ENCODE measurements at places on chromosomes 13 and 19. TPM values are rescaled to one million over a fixed set of nuclear protein-coding genes. Genes with fewer than 3 reads are reported as not detected.

DNA sequence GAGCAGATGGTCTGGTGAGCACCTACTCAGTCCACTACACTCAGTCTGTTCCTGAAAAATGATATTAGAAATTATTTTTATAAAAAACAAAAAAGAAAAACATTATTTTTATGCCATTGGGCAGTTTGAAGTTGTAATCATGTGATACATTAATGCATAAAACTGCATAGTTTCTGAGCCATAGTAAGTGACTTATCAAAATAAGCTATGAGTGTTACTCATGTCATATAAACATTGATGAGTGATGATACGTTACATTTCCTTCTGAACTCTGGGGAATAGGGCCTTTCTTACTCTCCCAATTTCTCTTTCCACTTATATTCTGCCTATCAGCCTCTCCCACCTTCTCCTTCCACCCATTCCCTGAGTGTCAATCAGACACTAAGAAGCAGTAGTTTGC is 8.9 kb downstream of the ZNF805 start:
- DNase-seq: no peak
- no peak overlapping the region for H3K27ac ChIP-seq
- no peak overlapping the region for H3K4me3 ChIP-seq
- peaks cover 24% of the 10 kb centered on the region for H3K4me1 ChIP-seq
- no peaks in the 10 kb centered on the region for H3K27me3 ChIP-seq

RDH8 gene
- not detected for total RNA-seq

SHANK1 gene
- not detected for total RNA-seq

CNFN gene
- 0.35 TPM for total RNA-seq

DNA sequence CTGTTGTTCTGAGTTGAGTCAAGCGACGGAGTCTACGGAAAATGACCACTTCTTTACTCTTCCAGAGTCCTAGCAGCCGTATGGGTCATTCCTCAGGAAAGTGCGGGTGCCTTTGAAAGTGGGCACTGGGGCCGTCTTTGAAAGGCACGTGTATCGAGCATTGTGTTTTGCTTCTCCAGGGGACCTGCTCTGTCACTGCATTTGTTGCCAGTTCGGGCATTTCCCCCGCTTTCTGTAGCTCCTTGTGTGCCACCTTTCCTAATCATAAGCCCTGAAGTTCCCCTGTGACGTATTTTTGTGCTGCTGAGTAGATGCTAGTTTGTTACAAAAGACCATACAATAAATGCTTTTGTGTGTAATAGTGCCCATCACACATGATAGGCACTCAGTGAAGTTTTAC is 24.4 kb downstream of the SPATA13 start:
- H3K4me3 ChIP-seq: peak overlapping the region; percentile 48
- no peak for DNase-seq
- H3K27me3 ChIP-seq: no peaks in the 10 kb centered on the region
- H3K27ac ChIP-seq: peak overlapping the region; percentile 98

- peak; percentile 65 for DNase-seq
- peaks cover 7% of the 10 kb centered on the region for H3K27me3 ChIP-seq
- H3K36me3 ChIP-seq: no peaks in the 10 kb centered on the region
- H3K4me1 ChIP-seq: peaks cover 68% of the 10 kb centered on the region
Measured at GRCh38 chr19:4589579-4590410, 30.3 kb upstream of the SEMA6B start.

ATP8B3 gene
- 1.8 TPM for total RNA-seq

DNA sequence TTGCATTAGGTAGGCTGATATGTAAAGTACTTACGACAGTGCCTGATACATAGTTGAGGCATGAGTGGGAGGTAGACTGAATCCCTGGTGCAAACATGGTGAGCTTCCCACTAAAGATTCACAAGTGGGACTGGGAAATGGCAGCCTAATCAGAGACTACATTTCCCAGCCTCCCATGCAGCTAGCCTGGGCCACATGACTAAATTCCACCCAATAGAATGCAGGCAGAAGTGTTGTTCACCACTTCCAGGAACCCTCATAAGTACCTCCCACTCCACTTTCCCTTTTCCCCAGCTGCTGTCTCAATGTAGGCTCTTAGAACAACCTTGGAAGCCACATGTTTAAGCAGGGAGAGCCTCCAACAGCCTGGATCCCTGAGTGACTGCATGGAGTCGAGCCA is 104.9 kb downstream of the CACNA1A start:
- DNase-seq: peak; percentile 2
- H3K27ac ChIP-seq: no peak overlapping the region
- no peaks in the 10 kb centered on the region for H3K27me3 ChIP-seq

MBD3L3 gene
- not detected for total RNA-seq

DNA sequence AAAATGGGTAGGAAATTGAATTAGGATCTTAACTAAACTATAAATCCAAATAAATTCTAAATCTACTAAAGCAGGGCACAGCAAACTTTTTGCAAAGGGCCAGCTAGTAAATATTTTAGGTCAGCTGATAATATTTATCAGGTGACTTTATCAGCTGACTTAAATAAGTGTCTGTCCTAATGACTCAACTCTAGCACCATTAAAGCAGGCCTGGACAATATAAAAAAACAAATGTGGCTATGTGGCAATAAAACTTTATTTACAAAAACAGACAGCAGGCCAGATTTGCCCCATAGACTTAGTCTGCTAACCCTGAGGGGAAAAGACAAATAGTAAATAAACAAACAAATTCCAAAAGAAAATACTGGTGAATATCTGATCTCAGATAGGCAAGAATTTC is 27.7 kb upstream of the DOCK9 start:
- H3K27me3 ChIP-seq: no peaks in the 10 kb centered on the region
- H3K4me3 ChIP-seq: no peak overlapping the region
- H3K27ac ChIP-seq: no peak overlapping the region
- H3K36me3 ChIP-seq: no peaks in the 10 kb centered on the region
- H3K4me1 ChIP-seq: no peaks in the 10 kb centered on the region

DNA sequence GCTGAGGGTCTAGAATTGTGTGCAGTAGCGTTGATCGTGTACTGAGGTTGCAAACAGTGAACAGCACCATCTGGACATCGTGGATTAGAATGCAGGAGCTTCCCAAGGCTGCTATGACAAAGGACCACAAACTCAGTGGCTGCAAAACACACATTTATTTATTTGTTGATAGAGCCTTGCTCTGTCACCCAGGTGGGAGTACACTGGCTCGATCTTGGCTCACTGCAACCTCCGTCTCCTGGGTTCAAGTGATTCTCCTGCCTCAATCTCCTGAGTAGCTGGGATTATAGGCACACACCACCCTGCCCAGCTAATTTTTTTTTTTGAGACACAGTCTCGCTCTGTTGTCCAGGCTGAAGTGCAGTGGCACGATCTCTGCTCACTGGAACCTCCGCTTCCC is 2.3 kb upstream of the UHRF1 start:
- H3K27me3 ChIP-seq: no peaks in the 10 kb centered on the region
- DNase-seq: no peak
- peak overlapping the region; percentile 9 for H3K27ac ChIP-seq
- no peak overlapping the region for H3K4me3 ChIP-seq
- H3K36me3 ChIP-seq: no peaks in the 10 kb centered on the region

DNA sequence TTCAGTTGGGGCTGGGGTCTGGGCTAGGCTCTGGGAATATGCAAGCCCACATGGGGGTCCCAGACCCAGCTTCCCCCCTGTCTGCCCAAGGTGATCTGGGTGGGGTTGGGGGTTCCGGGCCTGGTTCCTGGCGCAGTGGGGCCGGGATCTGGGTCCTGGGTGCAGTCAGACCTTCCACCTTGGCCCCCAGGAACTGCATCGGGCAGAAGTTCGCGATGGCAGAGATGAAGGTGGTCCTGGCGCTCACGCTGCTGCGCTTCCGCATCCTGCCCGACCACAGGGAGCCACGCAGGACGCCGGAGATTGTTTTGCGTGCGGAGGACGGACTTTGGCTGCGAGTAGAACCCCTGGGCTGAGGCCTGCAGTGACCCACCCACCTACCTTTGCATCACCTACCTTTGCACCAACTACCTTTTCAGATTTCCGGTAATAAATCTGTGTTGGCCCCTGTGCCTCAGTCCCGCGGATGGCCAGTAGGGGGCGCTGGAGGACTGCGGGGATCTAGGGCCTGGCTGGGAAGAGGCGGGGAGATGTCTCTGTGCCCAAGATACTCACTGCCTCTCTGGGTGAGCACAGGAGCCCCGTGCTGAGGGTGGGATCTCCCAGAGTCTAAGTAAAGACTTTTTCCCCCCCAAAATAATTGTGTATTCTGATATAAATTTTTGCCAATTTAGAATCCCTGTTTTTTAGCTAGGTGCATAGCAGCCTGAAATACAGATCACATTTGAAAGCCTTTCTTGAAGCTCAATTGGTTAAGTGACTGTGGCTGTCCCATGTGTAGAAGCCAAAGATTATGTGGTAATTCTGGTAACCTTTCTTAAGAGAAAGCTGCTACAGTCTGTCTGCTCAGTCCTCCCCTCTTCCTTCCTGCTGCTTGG is 11.5 kb upstream of the CYP4F3 start:
- H3K4me1 ChIP-seq: peaks cover 7% of the 10 kb centered on the region
- H3K27ac ChIP-seq: no peak overlapping the region
- no peaks in the 10 kb centered on the region for H3K36me3 ChIP-seq
- H3K27me3 ChIP-seq: no peaks in the 10 kb centered on the region

GRCh38 chr13:99414048-99414995 is 87.0 kb upstream of the TM9SF2 start:
- no peak overlapping the region for H3K4me3 ChIP-seq
- peaks cover 27% of the 10 kb centered on the region for H3K27me3 ChIP-seq
- H3K4me1 ChIP-seq: peaks cover 19% of the 10 kb centered on the region
- H3K36me3 ChIP-seq: no peaks in the 10 kb centered on the region
- no peak for DNase-seq

CLDN10 gene
- total RNA-seq: not detected

GRCh38 chr13:39776439-39776838 is 121.0 kb downstream of the COG6 start:
- H3K4me3 ChIP-seq: no peak overlapping the region
- no peak for DNase-seq
- no peaks in the 10 kb centered on the region for H3K36me3 ChIP-seq

SLC1A5 gene
- total RNA-seq: 62.9 TPM

ZNF285 gene
- total RNA-seq: 3.2 TPM

DNA sequence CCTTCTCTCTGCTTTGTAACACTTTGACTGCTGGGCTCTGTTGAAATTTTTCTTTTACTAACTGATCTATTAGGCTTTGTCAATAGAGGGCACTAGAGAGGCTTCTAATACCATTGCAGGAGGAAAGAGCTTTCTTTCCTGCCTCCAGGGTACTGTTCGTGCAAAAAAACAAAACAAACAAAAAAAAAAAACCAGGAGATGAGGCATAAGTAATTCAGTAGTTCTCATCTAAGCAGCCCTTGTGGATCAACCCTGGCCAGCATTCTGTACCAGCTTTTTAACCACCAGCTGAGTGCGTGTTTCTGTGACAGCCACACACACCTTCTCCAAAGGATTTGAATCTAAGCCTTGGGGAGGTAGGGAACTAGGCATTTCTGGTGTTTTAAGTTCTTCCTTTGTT is 1707.6 kb upstream of the SLC10A2 start:
- H3K36me3 ChIP-seq: no peaks in the 10 kb centered on the region
- no peaks in the 10 kb centered on the region for H3K27me3 ChIP-seq
- H3K27ac ChIP-seq: no peak overlapping the region
- no peaks in the 10 kb centered on the region for H3K4me1 ChIP-seq
- H3K4me3 ChIP-seq: no peak overlapping the region

DNA sequence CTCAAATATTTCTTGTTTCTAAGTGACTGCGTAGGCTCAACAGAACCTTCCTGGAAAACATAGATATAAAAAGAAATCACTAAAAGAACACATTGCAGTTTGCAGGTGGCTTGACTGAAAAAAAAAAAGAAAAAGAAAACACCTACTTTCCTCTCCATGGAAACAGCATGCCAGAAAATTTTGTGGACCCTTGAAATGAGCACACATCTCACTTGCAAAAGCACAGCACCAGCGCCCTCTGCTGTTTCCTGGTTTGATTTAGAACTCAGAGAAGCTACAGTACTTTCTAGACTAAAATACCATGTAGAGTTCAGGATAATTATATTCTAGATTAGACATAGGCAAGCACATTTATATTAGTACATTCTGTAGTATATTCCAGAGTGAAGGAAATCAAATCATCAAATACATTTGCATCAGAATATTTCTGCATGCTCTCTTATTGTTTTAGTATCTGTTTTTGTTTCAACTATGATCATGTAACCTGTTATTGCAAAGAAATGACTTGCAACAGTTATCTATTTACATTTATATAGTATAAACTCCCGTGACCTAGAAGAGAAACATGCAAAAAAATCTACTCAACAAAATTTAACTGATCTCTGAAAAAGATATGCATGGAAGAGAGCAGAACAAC is 22.3 kb upstream of the XPO4 start:
- H3K4me3 ChIP-seq: no peak overlapping the region
- DNase-seq: peak; percentile 82

DNA sequence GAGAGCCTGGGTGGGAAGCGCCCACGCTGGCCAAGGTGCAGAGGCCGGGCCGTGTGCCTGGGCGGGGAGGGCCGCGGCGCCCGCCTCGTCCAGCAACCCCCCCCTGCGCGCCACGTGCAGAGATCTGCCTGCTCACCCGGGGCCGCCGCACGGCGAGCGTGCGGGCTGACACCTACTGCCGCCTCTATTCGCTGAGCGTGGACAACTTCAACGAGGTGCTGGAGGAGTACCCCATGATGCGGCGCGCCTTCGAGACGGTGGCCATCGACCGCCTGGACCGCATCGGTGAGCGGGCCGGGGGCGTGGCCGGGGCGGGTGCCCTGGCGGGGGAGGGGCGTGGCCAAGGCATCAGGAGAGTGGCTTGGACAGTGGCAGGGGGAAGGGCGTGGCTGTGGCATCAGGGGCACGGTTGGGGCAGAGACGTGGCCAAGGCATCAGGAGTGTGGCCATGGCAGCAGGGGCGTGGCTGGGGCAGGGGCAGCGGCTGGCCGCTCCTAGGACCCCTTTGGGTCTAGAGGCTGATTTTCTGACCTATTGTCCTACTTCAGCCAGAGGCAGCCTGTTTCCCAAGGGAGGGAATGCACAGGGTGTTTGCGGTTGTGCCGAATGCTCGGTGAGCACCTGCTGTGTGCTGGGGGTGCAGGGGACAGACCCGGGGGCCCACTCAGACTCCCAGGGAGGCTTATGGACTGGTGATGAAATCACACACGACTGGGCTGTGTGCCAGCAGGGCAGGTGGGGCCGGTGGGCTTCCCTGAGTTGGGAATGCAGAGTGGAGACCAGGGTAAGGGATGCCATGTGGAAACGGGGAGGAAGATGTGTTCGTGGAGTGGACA is 19.4 kb downstream of the POLRMT start:
- H3K27ac ChIP-seq: no peak overlapping the region
- no peak overlapping the region for H3K4me3 ChIP-seq
- DNase-seq: no peak
- peaks cover 9% of the 10 kb centered on the region for H3K36me3 ChIP-seq
- no peaks in the 10 kb centered on the region for H3K27me3 ChIP-seq

DNA sequence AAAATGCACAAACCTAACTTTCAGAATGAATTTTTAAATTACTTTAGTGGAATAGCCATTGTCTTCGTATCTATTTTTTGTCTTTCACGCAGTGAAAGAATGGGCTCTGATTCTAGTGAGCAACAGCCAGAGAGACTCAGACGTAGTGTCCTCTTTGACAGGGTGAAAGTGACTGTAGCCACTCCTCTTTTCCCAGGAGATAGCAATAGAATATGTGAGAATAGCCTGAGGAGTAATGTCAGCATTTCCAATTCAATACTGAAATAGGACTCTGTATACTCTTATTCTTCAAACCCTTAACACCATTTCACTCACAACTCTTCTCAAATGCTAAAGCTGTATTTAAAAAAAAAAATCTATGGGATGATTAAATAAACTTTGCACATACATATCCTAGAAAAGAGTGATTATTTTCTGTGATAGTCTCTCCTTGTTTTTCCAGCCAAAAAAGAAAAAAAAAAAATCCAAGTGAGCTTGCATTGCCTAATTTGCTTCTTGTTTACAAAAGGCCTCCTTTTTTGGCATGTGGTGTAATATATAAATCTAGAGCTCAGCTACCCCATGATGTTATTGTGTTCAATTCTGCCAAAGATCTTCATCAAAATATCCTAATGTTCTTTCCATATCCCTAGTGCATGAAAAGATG is 626.1 kb upstream of the SLITRK6 start:
- H3K36me3 ChIP-seq: no peaks in the 10 kb centered on the region
- H3K4me3 ChIP-seq: no peak overlapping the region
- DNase-seq: no peak
- no peaks in the 10 kb centered on the region for H3K4me1 ChIP-seq
- no peak overlapping the region for H3K27ac ChIP-seq
